Activated CD4-positive, alpha-beta T cell treated with anti-CD3 and anti-CD28 coated beads, Interleukin-10, Interleukin-2, amounts not matched to agents 100 ng/mL and 50 ng/mL, durations not matched to agents 16 hours and 8 hours (primary cell): ENCODE measurements at places on chromosomes 12 and 14.

GRCh38 chr12:132111654-132112304, 32.3 kb downstream of the DDX51 start:
- no peak for DNase-seq

DNA sequence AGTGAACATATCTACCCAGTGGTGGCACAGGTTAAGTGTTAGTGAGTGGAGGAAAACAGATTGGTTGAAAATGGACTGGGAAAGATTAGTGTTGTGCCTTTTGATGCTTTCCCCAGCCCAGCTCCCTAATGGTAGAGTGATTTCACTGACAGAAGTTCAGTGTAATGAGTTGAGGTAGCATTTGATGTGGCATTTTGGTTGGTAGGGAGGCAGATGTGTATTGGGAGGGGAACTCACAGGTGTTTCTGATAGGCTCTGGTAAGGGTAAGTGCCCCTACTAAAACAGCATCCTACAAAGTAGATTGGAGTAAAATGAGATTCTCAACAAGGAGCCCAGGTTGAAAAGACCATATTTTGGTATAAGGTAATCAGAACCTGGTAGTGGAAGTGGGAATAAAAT, 4.2 kb downstream of the TBK1 start:
- peak; percentile 11 for DNase-seq

GRCh38 chr12:108296945-108297344, 42.2 kb downstream of the CMKLR1 start:
- no peak for DNase-seq

DNA sequence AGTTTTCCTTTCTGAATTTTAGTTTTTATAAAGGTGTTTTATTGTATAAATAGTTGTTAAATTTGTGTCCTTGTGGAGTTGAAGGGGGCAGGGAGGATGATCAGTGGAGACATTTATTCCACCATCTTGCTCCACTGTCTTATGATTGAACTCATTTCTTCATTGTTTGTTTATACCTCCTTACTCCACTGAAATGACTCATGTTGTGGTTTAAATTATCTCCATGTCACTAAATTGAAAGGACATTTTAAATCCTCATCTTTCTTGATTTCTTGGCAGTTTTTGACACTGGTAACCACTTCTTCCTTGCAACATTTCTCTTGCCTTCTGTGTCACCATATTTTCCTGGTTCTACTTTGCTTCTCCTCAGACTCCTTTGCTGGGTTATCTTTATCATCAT, 23.6 kb upstream of the FERMT2 start:
- no peak for DNase-seq

DNA sequence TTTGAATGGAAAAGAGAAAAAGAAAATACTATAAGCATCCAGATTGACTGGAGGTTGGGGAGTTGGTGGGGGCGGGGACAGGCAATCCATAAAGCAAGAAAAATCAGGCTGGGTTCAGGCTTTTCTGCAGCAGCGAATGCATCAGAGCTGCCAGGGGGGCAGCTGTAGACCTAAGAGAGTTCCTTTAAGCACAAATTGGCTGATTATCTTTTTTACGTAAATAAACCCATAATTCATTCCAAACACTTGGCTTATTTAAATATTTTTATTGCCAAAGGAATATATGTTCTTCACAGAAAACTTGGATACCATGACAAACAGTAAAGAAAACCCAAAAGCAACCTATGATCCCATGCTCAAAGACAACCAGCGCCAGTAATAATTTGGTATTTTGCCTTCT, 10.2 kb downstream of the BDKRB2 start:
- no peak for DNase-seq

DNA sequence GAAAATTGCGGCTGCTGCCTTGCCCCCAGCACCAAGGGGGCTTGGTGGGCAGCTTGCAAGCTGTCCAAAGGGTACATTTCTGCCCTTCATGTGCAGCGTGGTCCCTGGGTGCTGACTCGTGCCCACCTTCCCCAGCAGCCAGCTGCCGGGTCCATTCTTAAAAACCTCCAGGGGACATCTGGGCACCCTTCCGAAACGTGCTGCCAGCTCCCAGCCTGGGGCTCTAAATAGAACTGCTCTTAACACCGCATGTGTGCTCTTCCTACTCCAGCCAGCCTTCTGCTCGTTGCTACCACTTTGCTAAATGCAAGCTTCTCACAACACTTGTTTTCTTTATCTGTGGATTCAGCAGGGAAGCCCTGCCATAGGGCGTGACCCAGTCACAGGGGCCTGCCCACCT, 66.0 kb downstream of the RIMBP2 start:
- no peak for DNase-seq

GRCh38 chr12:124759841-124760503, 103.7 kb downstream of the SCARB1 start:
- no peak for DNase-seq

GRCh38 chr12:83083616-83084015, 396.9 kb downstream of the TMTC2 start:
- DNase-seq: no peak

- peak; percentile 19 for DNase-seq
These were observed 35.6 kb downstream of the DAD1 start for GRCh38 chr14:22553445-22553844.

DNA sequence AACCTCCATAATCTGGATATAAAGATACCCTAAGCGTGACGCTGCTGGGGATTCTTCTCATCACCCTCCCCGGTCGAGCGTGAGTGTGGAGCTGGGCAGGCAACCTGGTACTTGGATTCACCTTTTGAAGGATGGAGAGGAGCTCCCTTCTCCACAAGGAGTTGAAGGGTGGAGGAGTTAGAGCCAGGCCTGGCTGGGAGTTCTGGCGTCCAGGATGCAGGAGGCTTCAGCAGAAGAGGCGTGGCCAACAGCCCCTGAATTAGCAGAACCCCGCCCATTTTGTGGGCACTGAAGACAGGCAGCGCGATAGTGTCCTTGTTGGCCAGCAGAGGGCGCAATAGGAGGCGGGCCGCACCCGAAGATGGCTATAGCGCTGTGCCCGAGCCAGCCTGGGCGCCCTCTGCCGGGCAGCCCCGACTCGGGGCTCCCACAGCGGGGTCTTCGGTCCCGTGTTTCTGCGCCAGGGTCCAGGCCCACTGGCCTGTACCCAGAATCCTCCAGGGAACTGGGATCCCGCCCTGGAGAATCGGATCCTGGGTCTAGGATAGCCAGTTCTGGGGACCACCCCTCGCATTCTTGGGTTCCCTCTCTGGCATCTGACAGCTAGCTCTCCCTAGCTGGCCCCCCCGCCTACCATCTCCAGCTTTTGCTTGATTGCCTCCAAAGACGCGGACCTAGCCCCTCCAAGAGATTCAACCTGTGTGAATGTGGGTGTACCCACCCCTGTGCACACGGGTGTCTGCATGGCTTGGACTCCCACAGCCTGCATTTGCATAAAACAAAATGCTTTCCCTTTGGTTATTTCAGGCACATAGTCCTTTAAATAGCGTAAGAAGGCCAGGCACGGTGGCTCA, 26.0 kb upstream of the SMUG1 start:
- DNase-seq: peak; percentile 95

DNA sequence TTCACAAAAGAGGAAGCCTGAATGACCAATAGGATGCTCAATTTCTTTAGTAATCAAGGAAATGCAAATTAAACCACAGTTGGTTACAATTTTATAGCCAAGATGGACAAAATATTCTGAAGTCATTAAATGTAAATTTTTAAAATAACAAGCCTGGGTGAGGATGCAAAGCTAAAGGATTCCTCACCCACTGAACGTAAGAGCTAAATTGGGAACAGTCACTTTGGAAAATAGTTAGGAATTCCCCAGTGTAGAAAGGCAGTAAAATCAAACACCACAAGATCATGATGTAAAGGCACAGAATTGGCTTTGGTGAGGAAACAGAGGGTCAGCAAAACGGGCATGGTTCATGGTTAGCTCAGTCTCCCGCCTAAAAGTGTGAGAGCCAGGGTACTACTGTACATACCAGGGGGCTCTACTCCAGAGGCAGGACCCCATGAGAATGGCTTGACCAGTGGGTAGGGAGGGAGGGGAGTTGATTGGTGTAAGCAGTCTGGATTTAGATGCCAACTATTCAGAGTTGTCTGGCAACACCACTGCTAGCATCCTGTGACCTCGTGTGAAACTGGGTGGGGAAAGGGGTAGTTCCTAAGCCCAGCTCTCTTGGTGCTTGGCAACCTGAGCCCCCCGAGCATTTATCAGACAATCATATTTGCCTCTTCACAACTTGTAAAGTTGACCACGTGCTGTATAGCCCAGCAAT, 213.4 kb upstream of the EGLN3 start:
- DNase-seq: no peak

DNA sequence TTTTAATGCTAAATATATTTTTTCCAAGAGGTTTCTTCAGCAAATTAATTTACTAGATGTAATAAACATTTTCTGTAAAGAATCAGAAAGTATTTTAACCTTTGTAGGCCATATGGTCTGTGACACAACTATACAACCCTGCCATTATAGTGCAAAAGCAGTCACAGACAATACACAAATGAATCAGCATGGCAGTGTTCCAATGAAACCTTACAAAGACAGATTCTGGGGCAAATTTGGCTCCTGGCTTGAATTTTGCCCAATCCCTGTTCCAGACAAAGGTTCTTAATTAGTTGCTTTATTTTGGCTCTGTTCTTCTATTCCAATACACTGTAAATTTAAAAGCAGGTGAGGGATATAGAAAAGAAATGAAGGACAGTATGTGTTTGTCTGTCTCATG, 352.5 kb downstream of the C12orf50 start:
- DNase-seq: no peak

GRCh38 chr12:92105676-92106075, 40.0 kb downstream of the BTG1 start:
- no peak for DNase-seq

- no peak for DNase-seq
These were observed 85.2 kb downstream of the ESR2 start for GRCh38 chr14:64208981-64209380.

DNA sequence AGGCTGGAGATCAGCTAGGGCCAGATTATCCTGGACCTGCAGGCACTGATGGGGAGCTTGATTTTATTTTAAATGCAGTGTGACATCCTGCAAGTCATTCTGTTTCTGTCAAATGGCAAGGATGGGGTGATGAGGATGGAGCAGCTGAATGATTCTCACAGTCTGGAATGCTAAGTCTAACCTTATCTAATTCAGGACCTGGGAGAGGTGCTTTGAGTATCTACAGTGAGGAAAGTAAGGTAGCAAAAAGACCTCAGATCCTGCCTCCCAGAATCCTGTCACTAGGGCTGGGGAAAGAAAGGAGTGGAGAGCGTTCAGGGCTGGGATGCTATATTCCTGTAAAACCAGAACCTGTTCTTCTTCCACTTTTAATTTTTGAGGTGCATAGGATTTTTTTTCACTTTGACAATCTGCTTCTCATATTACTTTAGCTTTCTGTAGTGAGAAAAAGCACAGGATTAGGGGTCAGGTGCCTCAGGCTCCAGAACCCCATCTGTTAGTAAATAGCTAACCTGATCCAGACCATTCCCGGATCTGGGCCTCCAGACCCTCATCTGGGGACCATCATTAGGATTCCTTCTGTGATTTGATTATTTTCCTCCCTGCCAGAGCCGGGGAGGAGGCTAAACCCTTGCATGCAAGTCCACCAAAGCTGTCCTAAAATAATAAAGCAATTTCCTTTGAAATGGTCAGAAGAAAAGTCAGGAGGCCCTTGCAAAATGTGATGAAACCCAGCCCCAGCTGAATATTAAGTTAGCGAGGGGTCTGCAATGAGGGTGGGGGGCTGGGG, 54.7 kb downstream of the ASCL1 start:
- DNase-seq: no peak

DNA sequence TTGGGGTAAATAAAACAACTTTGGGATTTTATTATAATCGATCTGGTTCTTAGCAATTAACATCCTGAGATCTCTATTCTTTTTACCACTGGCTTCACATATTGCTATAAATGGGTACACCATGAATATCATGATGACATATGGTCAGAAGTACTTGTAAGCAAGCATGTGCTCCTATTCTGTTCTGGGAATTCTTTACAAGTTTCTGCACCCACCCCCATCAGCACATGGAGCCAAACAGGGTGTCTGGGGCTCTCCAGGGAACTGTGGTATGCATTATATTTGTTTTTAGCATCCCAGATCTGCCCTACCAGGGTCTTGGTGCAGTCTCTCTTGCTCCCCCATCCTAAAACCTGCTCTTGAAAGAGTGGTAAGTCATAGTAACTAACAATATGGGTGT, 31.3 kb downstream of the DMAC2L start:
- DNase-seq: no peak

GRCh38 chr12:114316076-114316475, 89.9 kb downstream of the TBX5 start:
- no peak for DNase-seq

GRCh38 chr12:40034156-40034555, 71.7 kb downstream of the SLC2A13 start:
- no peak for DNase-seq

DNA sequence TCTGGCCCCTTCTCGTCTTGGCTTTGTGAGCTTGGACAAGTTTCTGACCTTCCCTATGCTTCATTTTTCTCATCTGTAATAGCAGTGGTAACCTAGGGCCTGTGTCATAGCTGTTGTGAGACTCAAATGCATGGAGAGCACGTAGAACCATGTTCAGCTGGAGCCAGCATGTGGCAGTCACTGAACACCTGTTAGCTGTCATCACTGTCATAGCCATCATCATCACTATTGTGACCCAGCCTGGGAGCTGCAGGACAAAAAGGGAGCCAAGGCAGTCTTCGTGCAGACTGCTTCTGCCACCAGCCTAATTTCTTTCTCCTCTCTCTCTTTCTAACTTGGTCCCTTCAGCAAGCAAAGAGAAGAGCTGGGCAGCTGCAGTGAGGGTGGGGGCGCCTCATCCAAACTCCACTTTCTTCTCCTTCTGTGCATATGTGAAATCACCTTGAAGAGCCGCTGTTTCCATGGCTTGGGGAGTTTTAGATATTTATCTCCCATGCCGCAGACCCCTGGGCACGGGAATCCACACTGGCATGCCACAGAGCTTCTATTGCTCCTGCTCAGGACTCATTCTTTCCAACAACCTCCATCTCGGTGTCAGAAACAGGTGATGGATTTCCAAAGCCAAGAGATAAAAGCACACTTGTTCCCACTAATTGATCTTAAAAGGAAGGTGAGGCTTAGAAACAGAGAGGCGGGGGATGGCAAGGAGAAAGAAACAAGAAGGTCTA, 87.0 kb downstream of the SRRM4 start:
- DNase-seq: no peak

GRCh38 chr12:101051901-101052550, 158.0 kb downstream of the SLC5A8 start:
- DNase-seq: no peak

DNA sequence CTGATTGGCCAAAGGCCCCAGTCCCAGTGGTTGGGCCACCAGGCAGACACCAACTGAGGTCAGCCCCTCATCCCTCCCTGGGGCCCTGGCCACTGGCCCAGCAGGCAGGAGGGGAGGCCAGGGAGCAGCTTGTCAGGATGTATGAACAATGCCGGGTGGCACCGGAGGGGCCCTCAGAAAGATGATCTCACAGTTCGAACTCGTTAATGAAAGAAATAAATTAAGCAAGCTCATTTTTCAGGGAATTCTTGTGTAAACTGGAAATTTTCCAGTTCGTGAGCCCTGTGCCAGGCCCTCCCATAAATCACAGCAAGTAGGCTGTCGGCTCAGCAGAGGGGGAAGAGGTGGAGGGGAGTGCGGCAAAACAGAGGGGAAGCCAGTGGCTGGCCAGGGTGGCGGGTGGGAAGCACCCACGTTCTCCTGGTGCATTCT, 177.0 kb upstream of the VASH1 start:
- DNase-seq: no peak
